ENCODE measurements at places on chromosomes 12 and 14.

DNA sequence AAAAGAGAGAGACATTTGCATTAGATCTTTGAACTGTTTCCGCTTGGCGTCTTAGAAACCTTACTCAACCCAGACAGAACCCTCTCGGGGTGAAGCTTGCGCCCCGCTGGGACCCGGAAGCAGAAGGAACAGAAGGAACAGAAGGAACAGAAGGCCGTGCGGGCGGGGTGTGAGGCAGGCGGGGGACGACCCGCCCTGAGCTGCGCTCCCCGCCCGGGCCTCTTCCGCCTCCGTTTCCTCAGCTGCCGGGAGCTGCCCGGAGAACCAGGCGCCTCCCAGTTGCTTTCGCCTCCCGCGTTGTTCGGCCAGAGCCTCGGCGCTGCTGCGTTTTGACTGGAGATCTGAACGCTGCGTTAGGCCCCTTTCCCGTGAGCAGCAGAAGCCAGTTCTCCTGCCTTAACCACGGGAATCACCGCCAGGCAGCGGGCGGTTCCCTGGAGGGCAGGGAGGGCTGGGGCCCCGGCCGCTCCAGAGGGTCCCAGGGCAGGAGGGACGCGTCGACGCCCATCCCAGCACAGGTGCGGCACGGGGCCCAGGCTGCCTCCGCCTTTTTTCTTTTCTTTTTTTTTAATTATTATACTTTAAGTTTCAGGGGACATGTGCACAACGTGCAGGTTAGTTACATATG is 19.3 kb upstream of the MMP17 start:
- DNase-seq = peak; percentile 21

- no peak for DNase-seq
These were observed 84.2 kb downstream of the AACS start for GRCh38 chr12:125149160-125150108.

DNA sequence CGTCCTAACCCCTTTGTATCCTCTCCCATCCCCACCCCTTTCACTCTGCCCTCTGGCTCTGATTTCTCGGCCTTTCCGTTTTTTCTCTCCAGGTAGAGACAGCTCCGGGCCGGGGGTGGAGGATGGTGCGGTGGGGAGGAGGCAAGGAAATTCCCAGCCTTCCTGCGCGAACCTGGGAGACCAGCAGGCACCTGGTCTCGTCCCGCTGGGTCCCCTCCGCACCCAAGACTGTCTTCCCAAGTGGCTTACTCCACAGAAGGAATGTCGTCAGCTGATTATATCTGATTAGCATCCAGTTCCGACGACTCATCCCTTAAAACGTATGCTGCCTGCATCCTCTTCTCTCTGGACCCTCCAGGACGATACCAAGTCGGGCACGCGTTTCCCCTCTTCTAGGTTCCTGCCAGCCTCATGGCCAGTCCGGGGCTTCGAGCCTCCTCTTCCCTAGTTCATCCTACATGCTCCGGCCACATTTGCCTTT is 42.2 kb upstream of the CAPRIN2 start:
- DNase-seq = no peak

DNA sequence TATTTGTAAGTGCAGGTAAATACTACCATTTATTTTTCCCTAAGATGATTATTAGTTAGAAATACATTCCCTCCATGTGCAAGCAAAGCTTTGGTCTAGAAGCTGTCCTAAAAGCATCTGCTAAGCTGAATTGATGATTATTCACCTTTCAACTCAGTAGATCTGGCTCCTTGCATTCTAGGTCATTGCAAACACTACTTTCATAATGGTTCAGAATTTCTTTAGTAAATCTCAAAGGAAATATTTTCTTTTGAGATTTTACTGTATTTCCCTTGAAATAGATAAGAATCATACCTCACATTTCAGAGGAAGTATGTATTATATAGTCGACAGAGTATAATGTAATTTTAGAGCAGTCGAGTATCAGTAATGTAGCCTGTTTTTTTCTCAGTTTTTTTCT is 2.4 kb downstream of the ETNK1 start:
- no peak for DNase-seq

GRCh38 chr12:117042862-117043261 is 56.4 kb downstream of the TESC start:
- no peak for DNase-seq

- DNase-seq = no peak
These were observed 165.1 kb downstream of the DAD1 start for GRCh38 chr14:22423958-22424357.

DNA sequence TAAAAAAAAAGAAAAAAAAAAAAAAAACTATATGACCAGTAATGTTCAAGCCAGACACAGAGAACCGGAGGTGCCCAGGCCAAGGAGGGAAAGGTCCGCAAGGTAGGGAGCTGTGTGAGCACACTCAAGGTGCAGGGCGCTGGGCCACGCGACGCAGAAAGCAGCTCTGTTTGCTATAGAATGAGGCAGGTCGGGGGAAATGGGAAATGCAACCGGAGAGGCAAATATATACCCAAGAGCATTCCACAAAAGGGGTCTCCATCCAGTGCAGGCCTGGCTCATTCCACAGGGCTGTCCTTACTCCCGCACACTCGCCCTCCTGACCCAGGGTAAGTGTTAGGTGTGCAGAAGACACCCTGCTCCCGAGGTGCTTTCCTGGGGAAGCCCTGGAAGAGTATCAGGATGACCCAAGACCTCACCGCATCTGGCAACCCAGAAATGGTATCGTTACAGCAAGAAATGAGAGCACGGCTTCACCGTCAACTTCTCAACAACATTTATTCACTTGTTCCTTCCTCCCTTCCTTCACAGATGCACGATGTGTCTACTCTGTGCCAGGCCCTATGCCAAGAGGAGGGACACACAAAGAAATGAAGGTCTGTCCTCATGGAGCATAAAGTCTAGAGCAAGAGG is 86.4 kb downstream of the BCL11B start:
- no peak for DNase-seq

DNA sequence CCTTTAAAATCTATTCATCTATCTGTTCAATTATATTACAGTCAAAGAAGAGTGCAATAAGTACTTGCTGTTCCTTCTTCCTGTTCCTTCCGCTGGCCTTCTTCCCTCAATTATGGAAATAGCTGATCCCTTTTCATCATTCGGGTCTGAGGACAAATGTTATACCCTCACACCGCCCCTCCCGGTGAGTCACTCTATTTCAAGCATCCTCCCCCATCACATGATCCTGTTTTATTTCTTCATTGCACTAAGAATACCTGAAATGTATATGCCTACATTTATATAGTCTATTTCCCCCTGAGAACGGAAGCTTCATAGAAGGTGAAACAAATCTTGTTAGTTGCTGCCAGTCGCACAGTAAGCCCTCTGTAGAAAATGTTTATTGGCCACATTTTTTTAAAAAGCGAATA is 2.5 kb downstream of the SLC38A1 start:
- peak; percentile 62 for DNase-seq

- no peak for DNase-seq
These were observed 1.4 kb upstream of the PRIM1 start for GRCh38 chr12:56753566-56753965.

Data from CD4-positive, alpha-beta T cell treated with Interleukin-21 for 1 hour (primary cell).